Left lobe of liver (tissue), 2 donors: ENCODE measurements at places on chromosomes 6 and 20.

DNA sequence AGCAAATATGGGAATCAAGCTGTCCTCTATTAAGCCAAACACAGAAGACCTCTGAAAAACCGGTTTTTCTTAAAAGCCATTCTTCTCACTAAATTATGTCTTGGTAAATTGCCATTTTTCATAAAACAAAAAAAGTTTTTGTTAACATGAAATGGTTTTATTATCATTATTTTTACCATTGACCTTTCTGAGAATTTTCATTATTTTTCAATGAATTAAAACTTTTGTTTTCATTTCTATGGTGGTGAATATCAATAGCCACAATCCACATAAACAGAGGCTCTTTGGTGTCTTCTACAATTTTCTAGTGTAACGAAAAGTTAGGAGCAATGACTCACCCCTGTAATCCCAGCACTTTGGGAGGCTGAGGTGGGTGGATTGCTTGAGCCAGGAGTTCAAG, 2.1 kb downstream of the SF3B5 start:
- DNase-seq, result no peak

GRCh38 chr20:47189060-47189459, 167.4 kb downstream of the ZMYND8 start:
- DNase-seq, result no peak

DNA sequence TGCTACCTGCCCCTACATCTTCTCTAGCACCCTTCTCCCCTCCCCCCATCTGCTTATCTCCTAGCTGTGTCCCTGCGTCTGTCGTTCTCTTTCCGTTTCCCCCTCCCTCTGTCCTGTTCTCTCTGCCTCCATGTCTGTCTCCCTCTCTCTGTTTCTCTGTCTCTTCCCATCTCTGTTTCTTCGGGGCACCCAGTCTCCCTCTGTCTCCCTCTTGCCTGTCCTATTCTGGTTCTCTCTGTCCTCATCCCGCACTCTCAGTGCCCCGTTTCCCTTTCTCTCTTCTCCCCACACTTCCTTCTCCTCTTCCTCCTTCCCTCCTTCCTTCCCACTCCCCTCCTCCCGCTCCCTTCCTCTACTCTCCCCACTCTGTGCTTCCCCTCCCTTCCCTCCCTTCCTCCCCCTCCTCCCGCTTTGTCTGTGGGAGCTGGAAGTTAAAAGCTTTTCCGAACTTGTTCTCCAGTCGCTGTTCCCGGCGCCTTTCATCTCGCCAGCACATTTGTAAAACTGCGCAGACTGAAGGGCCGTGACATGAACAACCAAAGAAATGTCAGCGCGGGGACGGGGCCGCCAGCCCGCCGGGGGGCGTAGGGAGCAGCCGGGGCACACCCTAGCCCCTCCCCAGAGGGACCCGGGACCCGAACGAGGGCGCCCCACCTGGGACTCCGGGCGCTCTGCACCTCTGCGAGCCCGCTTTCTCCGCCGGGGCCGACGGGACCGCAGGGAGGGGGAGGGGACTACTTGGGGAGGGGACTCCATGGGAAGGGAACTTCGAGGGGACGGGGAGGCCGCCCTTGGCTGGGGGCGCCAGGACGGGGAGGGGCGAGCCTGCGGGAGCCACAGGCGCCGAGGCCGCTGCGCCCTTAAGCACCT, 4.0 kb upstream of the CDH22 start:
- no peak for DNase-seq

DNA sequence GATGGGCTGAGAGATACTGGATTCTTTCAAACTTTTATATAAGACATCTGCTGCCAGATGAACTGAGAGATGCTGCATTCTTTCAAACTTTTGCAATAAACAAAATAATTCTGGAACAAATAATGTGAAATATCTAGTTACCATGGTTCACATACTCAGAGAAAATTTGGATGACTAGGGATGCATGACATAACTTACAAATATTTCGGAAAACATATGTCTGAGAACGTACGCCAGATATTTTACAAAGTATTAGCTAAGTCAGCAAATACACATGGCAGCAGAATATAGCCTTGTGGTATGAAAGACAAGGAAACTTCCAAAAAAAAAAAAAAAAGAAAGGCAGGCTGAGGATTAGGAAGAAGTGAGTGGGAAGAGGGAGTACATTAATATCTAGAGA, 113.3 kb upstream of the TRAF3IP2 start:
- no peak for DNase-seq

DNA sequence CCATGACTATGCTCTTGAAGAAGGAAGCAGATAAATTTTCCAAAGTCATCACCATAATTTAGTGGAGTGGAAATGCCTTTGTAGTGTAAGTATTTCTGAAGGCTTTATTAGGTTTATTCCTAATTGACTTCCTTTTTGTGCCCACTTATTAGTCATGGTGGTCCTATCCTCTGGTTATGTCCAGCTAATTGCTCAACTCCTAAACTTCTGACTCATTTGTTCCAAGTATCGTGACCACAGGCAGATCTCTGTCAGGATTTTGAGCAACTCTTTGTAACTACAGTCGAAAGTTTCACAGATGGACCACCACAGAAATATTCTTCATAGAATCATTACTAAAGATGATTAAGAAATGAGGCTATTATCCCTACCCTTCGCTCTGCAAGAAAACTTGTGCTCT, 315.6 kb upstream of the PTCHD4 start:
- DNase-seq, result no peak

GRCh38 chr20:54661880-54662465, 186.6 kb downstream of the DOK5 start:
- DNase-seq, result no peak
